ENCODE measurements at places on chromosomes 1 and 21.

DNA sequence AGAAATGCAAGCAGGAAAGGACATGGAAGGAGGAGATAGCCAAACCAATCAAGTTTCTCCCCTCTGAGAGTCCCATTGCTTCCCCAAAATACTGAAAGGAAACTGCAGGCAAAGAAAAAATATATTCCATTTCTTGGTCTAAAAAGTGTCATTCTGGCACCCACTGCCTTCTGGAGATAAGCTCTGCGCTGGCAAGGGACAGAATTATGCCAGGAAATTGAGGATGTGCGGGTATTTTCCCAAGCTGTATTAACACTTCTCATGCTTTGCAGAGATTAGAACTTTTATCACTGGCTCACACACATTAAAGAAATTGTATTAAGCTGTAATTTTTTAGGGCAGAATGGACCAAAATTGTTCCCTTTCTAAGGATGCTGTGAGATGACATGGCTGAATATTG, 381.2 kb upstream of the DUSP10 start:
- DNase-seq, result no peak

GRCh38 chr1:212981571-212982328, 31.4 kb downstream of the VASH2 start:
- DNase-seq, result no peak

DNA sequence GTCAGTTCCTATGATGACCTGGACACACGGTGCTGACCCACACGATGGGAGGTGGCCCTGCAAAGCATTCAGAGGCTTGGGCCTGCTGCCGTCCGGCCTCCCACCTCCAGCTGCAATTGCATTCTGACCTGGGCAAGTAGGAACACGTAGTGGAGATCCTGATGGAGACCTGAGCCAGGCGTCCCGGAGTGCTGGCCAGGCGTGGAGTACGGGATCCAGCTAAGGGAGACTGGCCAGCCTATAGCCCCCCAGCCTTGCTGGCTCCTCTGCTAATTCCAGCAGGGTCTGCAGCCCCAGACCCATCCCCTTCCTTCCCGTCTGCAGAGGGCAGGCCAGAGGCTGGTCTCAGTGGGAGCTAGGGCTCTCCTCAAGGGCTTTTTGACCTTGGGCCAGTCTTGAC, 11.2 kb downstream of the CD46 start:
- DNase-seq, result no peak

DNA sequence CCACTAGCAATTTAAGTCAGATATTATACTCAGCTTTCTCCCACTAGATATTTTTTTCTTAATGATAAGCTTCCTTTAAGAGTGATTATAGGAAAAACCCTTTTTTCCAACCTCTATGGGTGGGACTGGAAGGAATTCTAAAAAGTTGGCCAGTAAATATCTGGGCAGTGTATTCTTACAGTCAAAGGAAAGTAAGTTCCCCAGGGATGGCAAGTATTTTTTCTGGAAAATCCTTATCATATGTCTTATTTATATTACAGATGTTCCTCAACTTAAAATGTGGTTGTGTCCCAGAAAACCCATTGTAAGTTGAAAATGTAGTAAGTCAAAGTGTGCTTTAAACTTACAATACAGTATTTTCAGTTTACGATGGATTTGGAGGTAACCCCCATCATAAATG, 29.2 kb downstream of the CMPK1 start:
- DNase-seq, result no peak

GRCh38 chr1:62281922-62282555, 37.2 kb downstream of the KANK4 start:
- no peak for DNase-seq

DNA sequence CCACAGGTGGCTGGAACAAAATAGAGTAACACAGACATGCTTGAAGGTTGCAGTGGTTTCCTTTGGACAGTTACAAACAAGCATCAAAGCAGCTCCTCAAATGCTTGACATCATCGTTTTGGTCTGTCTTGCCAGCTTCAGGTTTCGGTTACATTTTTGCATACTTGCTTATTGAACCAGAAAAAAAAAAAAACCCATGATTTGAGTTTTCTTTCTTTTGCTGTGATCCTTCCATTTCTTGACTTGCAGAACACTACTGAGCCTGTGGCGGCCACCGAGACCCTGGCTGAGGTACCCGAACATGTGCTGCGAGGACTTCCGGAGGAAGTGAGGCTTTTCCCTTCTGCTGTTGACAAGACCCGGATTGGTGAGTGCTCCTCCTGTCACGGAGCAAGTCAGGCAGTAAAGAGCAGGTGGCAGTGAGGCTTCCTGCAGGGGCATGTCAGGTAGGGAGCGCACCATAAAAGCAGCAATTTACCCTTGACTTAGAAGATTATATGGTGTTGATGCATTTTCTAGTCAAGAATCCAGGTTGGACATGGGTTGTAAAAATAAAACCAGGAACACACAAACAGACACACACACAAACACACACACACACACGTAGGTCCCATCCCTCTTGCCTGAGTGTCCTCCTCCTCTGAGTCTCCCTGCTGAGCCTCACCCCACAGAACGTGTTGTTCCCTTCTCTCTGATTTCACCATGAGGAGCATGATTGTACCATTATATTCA, 30.9 kb downstream of the PRDM2 start:
- DNase-seq, result peak; percentile 52

- DNase-seq, result no peak
Measured at GRCh38 chr21:44800103-44800502, 1.5 kb downstream of the UBE2G2 start.

DNA sequence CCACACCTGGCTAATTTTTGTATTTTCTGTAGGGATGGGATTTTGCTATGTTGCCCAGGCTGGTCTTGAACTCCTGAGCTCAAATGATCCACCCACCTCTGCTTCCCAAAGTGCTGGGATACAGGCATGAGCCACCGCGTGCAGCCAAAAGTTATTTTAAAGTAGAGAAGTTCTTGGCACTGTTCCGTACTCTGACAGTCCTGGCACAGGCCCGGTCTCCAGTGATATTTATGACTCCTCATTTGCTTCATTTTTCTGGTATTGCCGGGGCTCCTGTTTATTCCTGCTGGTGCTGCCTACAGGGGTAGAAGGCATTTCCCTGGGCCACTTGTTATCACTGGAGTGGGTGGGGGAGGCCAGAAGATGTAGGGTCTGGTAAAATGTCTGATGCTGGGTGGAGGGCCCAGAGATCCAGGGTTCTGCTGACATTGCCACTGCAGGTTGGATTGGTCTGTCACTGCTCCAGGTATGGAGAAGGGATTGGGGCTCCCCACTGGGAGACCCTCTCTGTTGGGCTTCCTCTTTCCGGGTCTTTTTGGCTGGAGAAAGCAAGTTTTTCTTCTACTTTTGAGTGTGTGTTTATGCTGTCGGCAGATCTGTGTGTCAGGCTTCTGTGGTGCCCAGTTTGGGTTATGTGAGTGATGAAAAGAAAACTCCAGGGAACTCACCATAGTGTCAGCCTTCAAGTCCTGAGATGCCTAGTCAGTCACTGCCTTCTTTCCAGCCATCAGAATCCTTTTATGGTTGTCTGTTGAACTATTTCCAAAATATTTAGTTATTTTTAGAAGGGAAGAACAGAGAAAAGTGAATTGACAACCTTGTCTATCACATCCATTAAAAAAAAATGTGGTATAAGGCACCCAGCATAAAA, 4.5 kb downstream of the MROH7 start:
- no peak for DNase-seq

DNA sequence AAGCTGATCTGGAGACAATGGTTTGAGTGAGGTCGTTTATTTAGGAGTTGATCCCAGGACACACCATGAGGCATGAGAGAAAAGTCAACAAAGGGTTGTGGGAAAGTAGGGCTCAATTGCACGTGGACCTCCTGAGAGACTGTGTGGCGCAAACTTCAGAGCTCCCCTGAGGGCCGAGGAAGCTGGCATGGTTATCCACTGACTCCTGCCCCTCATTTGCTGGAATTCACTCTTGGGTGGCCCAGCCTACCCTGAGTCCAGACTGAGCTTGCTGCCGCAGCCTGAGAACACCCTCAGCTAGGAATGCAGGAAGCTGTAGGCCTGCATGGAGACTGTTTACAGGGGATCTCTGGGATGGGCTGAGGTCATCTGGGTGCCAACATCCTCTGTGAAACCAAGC, 301.0 kb downstream of the RWDD3 start:
- no peak for DNase-seq

GRCh38 chr21:31566064-31566463, 93.4 kb upstream of the SOD1 start:
- DNase-seq, result no peak

DNA sequence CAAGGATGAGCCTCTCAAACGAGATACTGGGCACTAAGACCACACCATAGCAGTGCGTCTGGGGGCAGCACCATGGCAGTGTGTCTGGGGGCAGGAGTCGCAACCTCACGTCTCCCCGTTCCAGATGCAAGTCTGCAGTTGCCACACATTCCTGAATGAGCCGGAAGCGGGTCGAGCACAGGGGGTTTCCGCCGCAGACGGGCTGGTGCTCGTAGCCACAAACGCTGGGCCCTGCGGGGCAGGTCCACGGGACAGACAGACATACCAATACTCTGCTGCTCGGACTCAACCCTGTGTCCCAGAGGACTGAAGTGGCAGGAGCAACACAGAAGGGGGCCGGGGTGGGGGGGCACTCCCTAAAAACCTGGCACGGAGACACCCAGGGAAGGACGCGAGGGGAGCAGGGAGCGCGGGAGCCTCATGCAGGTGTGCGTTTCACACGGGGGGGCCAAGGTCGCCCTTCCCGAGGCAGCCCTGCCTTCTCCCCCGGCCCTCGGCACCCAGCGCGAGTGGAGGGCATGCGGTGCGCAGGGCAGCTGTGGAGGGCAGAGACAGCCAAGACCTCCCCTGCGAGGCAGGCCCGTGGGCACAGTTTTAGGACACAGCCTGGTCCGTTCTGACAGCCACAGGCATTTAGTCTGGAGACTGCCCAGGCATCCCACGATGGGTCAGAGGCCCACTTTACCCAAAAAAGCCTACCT, 24.5 kb downstream of the PTTG1IP start:
- DNase-seq, result no peak

DNA sequence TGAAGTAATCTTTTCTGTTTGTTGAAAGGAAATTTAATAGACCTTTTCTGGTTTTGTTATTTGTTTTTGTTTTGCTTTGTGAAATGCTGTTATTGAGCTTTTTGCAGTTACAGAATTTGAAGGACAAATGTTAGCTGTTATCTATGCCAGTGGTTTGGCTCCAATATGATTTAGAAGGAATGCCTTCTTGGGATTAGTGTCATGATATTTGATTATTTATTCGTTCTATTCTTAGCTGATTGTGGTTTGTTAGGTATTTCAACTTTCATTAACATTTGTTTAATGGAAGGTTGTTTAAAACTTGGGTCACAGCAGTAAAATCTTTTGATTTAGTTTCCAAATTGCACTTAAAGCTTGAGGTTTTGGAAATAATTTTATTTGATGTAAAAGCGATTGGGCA, 33.5 kb downstream of the ADGRL2 start:
- no peak for DNase-seq

DNA sequence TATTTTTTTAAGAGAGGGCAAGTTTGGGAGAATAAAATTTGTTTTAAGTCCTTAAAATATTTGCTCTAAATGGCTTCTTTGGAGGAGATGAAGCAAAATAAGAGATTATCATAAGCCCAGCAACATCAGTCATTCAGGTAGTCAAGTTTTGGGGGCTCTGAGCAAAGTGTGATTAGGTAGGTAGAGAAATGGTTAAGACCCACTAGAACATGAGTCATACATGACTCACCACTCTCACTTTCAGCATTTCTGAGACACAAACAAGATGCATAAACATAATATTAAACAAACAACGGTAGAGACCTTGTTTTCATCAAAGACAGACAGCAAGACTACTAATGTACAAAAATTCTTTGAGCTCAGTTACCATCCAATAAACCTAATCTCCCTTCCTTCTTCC, 272.2 kb downstream of the LMO4 start:
- no peak for DNase-seq

DNA sequence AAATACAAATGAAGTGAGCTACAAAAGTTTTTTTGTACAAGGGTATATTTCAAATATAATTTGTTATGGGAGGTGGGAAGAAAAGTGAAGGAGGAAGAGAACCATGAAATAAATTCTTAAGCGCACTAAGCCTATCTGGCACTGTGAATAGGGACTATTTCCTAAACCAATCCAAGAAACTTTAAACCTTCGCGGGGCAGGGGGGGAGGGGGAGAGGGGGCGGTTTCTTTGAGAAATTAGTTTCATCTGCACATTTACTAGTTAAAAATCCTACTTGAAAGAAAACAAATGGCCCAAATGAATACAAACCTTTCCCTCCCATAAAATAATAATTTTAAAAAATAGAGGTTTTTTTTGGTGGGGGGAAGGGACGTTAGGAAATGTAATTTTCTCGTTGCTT, 364 bp downstream of the GOLPH3L start:
- no peak for DNase-seq

Measured in stimulated activated CD8-positive, alpha-beta memory T cell treated with anti-CD3 and anti-CD28 coated beads, Interleukin-7, amount 100 ng/mL, for 1 hour (primary cell).